ENCODE measurements at places on chromosomes 3 and 15. TPM values are rescaled to one million over a fixed set of nuclear protein-coding genes. Genes with fewer than 3 reads are reported as not detected.

The DLEC1 gene
- total RNA-seq, result 0.76 TPM

The CD80 gene
- total RNA-seq, result not detected

The ZNF80 gene
- not detected for total RNA-seq

DNA sequence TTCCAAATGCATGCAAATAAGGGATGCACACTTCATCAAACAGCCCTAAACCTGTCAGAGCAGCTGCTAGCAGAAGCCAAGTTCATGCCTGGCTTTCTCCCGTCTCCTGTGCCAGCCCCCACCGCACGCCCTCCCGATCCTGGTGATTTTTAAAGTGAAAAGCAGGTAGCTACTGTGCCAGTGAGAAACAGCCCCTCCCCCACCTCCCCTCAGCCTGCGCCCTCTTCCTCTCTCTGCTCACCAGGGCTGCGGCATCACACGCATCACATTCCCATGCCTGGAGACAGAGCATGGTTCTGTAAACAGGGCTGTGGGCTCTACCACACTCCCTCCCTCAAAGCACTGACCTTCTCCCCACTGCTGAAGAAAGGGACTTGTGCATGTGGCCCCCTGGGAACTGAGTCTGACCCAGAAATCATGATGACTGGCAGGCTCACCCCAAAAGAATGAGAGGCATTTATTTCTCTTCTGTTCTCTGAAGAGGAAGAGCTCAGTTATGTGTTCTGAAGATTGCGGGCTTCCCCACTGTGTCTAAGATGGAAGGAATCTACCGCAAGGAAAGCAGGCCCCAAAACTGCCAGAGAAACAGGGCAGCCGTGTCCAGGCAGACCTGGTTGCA is 14.5 kb upstream of the SLC6A1 start:
- no peaks in the 10 kb centered on the region for H3K27me3 ChIP-seq
- no peaks in the 10 kb centered on the region for H3K36me3 ChIP-seq
- no peak overlapping the region for H3K27ac ChIP-seq
- H3K4me1 ChIP-seq, result peaks cover 6% of the 10 kb centered on the region
- no peak overlapping the region for H3K4me3 ChIP-seq

DNA sequence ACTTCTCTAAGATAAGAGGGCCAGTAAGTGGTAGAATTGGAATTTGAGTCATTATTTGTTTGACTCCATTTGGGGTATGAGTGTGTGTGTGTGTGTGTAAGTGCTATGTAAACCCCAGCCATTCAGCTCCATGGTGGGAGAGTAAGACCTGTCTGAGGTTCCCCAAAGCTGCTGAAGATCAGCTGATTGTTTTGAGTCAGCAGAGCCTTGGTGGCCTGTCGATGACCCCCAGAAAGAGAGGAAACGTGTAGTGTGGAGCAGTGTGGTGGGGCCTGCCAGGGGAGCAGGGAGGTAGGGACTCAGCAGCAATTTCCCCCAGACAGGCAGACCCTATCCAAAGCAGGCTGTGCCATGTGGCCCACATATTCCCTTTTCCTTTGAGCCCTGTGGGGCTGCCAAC is 5.3 kb downstream of the DVL3 start:
- DNase-seq, result no peak
- no peaks in the 10 kb centered on the region for H3K27me3 ChIP-seq
- no peak overlapping the region for H3K4me3 ChIP-seq

DNA sequence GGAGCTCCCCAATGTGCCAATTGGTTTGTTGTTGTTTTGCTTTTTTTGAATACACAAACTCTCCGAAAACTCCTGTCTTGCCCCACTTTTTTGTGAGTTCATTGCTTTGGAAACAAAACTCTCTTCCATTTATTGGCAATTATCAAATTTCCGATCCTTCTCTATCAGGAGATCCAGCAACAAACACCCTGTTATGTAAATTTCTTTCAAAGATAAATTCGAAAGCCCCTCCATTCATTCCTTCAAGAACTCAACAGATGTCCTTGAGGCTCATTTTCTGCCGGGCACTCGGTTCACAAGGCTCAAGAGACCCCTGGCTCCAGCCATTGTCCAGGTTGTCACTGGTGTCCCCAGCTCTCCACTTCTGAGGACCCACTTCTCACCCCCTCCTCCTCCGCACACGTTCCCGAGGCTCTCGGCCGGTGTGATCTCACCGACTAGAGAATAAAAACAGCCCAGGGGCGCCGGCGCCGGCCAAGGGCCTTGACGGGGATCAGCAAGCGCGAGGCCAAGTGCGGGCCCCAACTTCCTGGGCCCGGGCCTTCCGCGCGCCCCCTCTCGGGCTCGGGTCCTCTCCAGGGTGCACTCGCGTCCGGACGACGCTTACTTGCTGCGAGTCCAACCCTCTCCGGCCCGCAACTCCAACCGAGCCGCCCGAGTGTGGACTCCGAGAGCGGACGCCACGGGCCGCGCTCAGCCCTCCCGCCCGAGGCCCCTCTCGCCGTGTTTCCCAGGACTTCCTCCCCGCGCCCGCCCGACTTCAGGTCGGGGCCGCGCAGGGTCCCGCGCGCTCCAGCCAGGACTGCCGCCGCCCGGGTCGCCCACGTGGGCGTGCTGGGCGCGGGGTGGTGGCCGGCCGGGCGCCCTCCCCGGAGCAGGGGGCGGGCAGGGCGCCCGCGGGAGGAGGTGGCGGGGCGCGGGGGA is 533 bp upstream of the SMAD3 start:
- H3K4me1 ChIP-seq, result peaks cover 15% of the 10 kb centered on the region
- no peak overlapping the region for H3K27ac ChIP-seq

DNA sequence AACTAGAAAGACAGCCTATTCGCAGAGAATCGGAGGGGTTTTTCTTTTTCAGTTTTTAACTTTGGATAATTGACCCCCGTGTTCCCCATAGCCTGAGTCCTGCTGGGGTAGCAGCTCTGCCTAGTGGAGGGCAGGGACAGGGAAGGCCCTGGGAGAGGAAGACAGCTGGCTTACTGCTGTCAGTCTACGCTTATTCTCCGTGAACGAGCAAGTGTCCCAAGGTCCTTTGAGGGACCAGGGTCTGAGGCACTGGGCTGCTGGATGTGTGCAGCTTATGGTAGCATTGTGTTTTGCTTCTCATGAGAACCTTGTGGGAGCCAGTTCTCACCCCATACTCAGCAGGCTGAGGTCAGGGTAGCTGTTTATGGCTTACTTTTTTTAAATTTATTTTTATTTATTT is 3.0 kb downstream of the LIMD1 start:
- H3K27ac ChIP-seq, result no peak overlapping the region
- DNase-seq, result no peak
- H3K36me3 ChIP-seq, result no peaks in the 10 kb centered on the region
- H3K27me3 ChIP-seq, result no peaks in the 10 kb centered on the region

- no peaks in the 10 kb centered on the region for H3K4me1 ChIP-seq
- DNase-seq, result no peak
- no peaks in the 10 kb centered on the region for H3K27me3 ChIP-seq
Measured at GRCh38 chr15:94282269-94283250, 51.2 kb downstream of the MCTP2 start.

DNA sequence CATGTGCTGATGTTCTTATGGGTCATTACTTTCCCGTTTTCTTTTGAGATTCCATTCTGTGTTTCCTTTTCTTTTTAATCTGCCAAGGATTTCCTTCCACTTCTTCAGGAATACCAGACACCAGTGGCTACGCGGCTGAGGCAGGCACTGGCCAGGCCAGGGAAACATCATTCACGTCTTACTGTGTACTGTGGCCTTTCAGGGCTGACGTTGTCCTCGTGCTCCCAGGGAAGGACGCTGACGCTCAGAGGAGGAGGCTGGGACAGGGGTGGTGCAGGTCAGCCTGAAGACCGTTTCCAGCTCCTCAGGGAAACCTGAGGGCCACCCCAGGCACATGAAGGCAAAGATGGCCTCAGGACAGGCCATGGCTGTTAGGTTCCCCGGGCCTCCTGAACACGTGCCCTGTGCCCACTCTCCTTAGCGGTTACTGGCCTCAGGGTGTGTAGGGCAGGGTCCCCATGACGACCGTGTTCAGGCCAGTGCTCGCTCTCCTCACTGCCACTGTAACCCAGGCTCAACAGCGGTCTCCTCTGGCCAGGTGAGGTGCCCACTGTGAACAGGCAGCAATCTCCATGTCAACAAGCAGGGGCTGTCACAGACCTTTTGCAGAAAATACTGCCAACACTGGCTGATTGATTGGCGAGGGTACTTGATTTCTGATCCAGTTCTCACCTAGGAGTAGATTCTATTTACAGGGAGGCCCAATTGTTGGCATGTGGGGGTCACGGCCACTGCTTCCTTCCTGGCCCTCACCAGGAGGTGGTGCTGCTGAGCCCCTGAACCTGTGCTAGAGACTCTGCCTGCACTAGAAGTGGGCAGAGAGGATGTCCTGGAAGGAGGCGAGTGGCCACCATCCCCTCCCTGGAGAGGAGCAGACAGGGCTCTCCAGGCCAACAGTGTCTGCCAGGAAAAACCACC is 169.5 kb downstream of the ATP10A start:
- peak; percentile 86 for DNase-seq
- no peaks in the 10 kb centered on the region for H3K27me3 ChIP-seq
- H3K4me1 ChIP-seq, result peaks cover 14% of the 10 kb centered on the region
- H3K27ac ChIP-seq, result no peak overlapping the region
- no peaks in the 10 kb centered on the region for H3K36me3 ChIP-seq

GRCh38 chr3:194565597-194566190 is 67.5 kb downstream of the TMEM44 start:
- peaks cover 3% of the 10 kb centered on the region for H3K27me3 ChIP-seq
- H3K4me3 ChIP-seq, result no peak overlapping the region
- no peak for DNase-seq
- no peaks in the 10 kb centered on the region for H3K36me3 ChIP-seq

DNA sequence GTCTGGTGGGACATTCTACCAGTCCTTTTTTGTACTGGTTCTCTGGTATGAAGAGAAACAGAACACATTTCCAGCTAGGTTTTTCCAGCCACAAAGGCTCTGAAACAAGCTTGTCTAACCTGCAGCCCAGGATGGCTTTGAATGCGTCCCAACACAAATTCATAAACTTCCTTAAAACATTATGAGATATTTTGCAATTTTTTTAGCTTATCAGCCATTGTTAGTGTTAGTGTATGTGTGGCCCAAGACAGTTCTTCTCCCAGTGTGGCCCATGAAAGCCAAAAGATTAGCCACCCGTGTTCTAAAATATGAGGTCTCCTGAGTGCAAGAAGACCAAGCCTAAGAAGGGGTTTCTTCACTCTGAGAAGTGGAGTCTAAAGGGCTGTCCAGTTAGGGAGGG is 18.4 kb upstream of the TIMP4 start:
- H3K4me1 ChIP-seq, result no peaks in the 10 kb centered on the region
- no peak for DNase-seq
- H3K27me3 ChIP-seq, result no peaks in the 10 kb centered on the region
- H3K36me3 ChIP-seq, result no peaks in the 10 kb centered on the region
- H3K4me3 ChIP-seq, result no peak overlapping the region

DNA sequence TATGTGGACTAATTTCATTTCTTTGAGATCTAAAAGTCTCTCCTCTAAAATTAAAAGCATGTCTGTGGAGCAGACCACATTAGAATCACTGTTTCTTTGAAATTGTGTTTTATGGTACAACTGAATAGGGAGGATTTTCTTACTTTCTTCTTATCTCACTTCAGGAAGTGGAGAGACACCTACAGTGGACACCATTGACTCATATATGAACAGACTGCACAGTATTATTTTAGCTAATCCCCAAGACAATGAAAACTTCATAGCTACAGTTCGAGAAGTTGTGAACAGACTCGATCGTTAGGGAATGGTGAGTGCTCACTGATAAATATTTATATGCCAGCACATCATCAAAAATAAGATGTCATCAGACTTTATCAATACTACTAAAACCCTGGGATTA is 58.3 kb downstream of the HMG20A start:
- no peak for DNase-seq
- H3K27ac ChIP-seq, result no peak overlapping the region
- H3K4me3 ChIP-seq, result no peak overlapping the region
- peaks cover 13% of the 10 kb centered on the region for H3K36me3 ChIP-seq
- H3K27me3 ChIP-seq, result no peaks in the 10 kb centered on the region

DNA sequence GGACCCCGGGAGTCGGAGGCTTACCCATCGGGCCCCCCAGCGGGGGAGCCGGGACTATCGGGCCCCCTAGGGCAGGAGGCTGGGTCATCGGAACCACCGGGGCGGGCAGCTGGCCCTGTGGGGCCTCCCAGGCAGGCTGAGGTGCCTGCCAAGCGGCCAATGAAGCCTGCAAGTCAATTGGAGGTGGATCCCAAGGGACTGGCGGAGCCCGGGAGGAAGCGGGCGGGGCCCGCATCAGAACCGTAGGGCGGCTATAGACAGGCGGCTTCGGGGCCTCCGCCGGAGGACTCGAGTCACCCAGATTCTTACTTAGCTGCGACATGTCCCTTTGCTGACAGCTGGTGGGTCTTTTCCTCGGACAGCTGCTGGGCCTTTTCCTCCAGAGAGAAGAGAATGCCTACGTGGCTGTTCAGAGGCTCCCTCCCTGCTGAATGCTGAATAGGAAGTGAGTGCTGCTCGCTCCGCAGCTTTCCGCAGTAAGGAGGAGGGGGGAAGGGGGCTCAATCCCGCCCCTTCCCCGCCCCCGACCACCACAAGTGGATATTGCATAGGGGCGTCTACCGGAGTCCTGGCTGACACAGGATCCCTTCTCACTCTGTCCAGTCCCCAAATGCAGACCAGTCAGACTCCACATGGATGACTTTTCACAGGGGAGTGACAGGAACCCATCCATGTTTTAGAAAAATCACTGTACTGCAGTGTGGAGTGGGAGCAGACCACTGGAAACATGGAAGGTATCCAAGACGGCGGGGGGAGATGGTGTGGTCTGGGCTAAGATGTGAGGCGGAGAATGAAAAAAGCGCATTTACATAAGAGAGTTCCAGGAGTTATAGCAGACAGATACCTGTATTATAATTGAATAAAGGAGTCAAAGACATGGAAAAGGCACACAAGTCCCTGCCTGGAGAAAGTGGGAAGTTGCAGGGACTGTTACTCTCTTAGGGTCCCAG is at the start of gene MAGEL2:
TSS of gene MAGEL2 (minus strand) at position 447 of the 950 bp plus-strand sequence. CDS start at position 322, 125 bp downstream.
- H3K27ac ChIP-seq, result no peak within 1 kb of the TSS
- H3K36me3 ChIP-seq, result no peaks in the 10 kb centered on the region
- H3K4me1 ChIP-seq, result no peaks in the 10 kb centered on the region
- peaks cover 9% of the 10 kb centered on the region for H3K27me3 ChIP-seq
- peak within 1 kb of the TSS; percentile 62 for H3K4me3 ChIP-seq
- no peak for DNase-seq
